ENCODE measurements at places on chromosomes 5 and 9. TPM values are rescaled to one million over a fixed set of nuclear protein-coding genes. Genes with fewer than 3 reads are reported as not detected.

Gene OCLN
- total RNA-seq: 1.1 TPM

Gene DNM1
- total RNA-seq: 1.9 TPM

Gene HIGD2A
- 44.1 TPM for total RNA-seq

Gene ZNF883
- 3.3 TPM for total RNA-seq

Gene PCDHB9
- 0.40 TPM for total RNA-seq

Gene NOTCH1
- 34.2 TPM for total RNA-seq

Gene AGXT2
- not detected for total RNA-seq

Gene TXNDC8
- total RNA-seq: not detected

Gene SAXO1
- under 0.01 TPM for total RNA-seq

Gene SIMC1
- 6.8 TPM for total RNA-seq

Gene NTRK2
- total RNA-seq: 1.0 TPM

Gene GLDC
- total RNA-seq: 0.33 TPM

Gene NFX1
- total RNA-seq: 30.3 TPM

Gene MEIKIN
- total RNA-seq: not detected

Gene PLEKHG4B
- not detected for total RNA-seq

Gene DENND1A
- total RNA-seq: 20.0 TPM

Gene TPM2
- 885 TPM for total RNA-seq

Gene NPR3
- 43.4 TPM for total RNA-seq

Gene PAX5
- not detected for total RNA-seq

Gene PCDHB4
- total RNA-seq: 0.20 TPM

Gene PLPPR1
- not detected for total RNA-seq

Gene PIP5K1B
- total RNA-seq: 0.13 TPM

Gene UBE2B
- total RNA-seq: 33.2 TPM

Gene PLAC8L1
- total RNA-seq: 0.52 TPM

Gene PROP1
- not detected for total RNA-seq

Gene SPATA31E1
- total RNA-seq: not detected

Gene C5orf58
- not detected for total RNA-seq

Gene PPP3R2
- total RNA-seq: not detected

Gene SPRY4
- total RNA-seq: 14.6 TPM

Gene PCDHGA1
- total RNA-seq: 1.4 TPM

Gene BTNL3
- not detected for total RNA-seq

Gene PLPP7
- total RNA-seq: 18.9 TPM

Gene NAIP
- 2.2 TPM for total RNA-seq

Gene SVEP1
- total RNA-seq: 71.7 TPM

Gene SPATA6L
- 0.39 TPM for total RNA-seq

Gene SARDH
- 5.0 TPM for total RNA-seq

Gene CTXN3
- not detected for total RNA-seq

Gene SLC4A9
- 0.07 TPM for total RNA-seq

Data from smooth muscle cell of the pulmonary artery (primary cell).